Tongue (tissue), 3 donors: ENCODE measurements at places on chromosomes 2 and 18. TPM values are rescaled to one million over a fixed set of nuclear protein-coding genes. Genes with fewer than 3 reads are reported as not detected.

Gene PARD6G
- 11.6 TPM for total RNA-seq

Gene TXNDC9
- total RNA-seq = 39.9 TPM

Gene C2orf81
- total RNA-seq = 1.0 TPM

Gene INHA
- 1.5 TPM for total RNA-seq

Gene NCKAP5
- 18.4 TPM for total RNA-seq

Gene ZSWIM2
- not detected for total RNA-seq

Gene CD207
- total RNA-seq = not detected

Gene FBXO36
- total RNA-seq = 3.1 TPM

Gene AQP12B
- not detected for total RNA-seq

Gene PTH2R
- 0.31 TPM for total RNA-seq

Gene NDC80
- 9.4 TPM for total RNA-seq

Gene RAPGEF4
- total RNA-seq = 11.3 TPM

Gene MYO3B
- 1.8 TPM for total RNA-seq

Gene GDF7
- total RNA-seq = 0.82 TPM

Gene GAL3ST2
- not detected for total RNA-seq
